NCI-H187 treated with DMSO at 0.1 percent for 48 hours (cell line): ENCODE measurements at places on chromosomes 2 and 18.

DNA sequence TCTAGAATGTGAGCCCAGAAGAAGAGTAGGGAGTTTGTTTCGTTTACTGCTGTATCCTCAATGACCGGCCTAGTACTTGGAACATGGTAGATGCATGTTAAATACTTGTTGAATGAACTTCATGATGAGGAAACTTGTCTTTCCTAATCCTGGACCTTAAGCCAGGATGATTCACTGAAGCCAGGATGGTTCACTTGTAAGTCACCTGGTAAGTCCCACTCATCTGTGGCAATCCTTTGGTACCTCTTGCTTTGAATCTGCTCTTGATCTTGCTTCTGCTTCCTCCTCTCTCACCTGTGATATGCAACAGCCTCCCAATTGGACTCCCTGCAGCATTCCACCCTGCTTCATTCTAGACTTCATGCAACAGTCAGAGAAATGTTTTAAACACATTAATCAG, 43.6 kb downstream of the QPCT start:
- DNase-seq: no peak

GRCh38 chr2:44531289-44531688, 169.5 kb downstream of the CAMKMT start:
- no peak for DNase-seq

- peak; percentile 30 for DNase-seq
These were observed 372.8 kb upstream of the UBE2E3 start for GRCh38 chr2:180607514-180608049.

DNA sequence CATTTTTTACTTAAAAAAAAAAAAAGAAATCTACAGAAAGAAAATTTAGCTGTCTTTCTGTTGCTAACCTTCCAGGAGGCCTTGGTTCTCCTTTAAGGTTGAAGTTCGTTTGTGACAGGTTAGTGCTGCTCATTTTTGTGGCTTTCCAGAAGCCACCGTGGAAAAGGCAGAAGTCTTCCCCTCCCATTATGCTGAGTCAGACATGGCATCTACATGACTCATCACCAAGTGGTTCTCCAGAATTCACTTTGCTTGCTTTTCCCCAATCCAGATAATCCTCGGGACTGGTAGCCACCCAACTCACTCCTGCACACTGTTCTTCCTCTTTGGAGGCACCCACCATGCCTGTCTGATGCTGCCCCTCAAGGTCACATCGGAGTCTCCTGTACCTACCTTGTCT, 228.7 kb downstream of the PIK3C3 start:
- DNase-seq: no peak

DNA sequence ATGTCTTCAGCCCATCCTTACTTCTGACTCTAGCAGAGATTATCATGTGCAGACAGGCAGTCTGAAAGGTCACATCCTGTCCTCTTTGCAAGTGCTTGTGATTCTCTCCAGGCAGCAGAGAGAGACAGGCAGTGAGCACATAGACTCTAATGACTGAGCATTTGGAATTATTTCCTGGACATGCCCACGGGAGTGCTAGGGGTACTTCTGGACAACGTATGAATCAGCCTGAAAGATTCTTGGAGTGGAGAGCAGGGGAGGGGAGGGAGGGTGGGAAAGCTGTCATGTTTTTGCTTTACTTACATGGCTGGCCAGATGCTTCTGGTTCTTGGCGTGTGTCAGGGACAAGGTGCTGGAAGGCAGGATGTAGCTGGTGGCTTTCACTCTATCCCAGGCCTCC, 150.6 kb downstream of the RIF1 start:
- no peak for DNase-seq

DNA sequence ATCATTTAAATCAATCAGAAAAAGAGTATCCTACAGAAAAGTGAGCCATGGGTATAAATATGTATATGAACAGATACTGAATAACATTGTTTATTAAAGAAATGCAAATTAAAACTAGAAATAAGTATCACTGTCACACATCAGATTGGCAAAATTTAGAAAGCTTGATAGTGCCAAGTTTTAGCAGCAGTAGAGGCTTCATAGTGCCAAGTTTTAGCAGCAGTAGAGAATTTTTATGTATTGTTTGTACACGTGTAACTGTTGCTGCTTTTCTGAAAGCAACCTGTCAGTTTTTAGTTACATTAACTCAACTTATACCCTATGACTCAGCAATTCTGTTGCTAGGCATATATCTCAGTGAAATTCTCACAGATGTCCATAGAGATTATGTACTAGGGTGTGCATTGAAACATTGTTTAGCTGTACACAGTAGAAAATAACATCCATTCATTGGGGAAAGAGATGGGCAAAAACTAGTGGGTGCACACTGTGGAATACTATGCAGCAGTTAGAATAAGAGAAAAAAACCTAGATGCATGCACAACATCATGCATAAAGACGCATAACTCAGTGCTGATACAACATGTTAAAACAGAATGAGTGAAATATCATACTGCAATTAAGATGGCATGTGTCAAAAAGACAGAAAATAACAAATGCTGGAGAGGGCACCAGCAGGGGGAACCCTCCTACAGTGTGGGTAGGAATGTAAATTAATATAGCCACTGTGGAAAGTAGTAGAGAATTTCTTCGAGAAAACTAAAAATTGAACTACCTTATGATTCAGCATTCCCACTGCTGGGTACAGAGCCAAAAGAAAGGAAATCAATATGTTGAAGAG, 294.5 kb upstream of the NT5C1B start:
- DNase-seq: no peak

GRCh38 chr2:1620081-1620480, 124.2 kb downstream of the PXDN start:
- DNase-seq: no peak

DNA sequence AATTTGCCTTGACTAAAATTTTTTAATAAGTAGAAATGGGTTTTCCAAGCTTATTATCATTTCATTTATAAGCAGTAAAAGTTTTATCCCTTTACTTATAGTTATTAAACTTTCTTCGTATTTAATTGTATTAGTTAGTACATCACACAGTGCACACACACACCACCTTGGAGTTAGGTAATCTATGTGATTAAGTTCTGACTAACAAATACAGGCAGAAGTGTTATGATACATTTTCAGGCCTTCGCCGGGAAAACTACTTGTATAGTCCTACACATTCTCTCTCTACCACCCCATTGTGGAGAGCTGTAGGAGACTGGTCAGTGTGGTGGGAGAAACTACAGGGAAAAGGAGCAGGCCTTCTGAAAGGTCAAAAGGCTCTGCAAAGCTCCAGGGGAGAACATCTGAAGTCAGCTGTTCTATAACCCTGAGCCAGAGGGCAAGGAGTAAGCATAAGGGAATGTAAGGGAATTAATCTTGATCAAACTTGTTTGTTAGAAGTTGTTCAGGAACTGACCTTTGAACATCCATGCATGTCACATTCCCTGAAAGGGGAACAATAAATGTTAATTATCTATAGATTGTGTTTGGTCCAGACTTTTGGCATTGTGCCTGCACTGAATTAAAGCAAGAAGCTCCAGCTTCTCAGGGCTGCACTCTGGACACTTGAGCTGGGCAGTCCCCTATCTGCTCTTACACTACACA, 231.7 kb downstream of the FSIP2 start:
- no peak for DNase-seq

DNA sequence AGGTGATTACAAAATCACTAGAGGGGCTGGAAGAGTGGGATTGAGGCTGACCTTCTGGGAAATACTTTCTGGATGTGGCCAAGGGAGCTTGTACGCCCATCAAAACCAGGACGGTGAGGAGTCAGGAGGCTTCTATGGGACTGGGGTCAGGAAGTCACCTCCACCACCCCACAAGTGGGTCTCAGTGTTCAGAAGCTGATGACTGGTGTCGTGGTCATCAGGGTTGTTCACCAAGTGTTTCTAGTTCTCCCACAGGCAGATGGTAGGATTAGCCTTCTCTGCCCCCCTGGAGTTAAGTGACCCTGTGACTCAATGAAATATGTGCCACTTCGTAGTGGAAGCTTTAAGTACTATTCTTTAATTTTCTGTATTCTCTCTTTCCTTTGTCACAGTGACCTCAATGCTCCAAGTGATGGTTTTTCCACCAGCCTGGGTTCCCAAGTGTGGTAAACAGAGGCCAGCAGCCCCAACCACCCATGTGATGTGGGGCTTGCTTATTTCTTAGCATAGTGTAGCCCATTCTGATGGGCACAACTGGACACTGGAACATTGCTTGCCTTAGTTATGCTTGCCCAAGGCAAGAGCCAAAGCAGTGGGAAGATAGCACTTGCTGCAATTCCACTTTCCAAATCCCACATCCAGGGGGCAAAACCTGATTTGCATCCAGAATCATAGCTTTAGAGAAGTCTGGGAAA, 258.8 kb downstream of the CYP26B1 start:
- DNase-seq: no peak

GRCh38 chr2:144475569-144476275, 44.2 kb downstream of the ZEB2 start:
- no peak for DNase-seq

DNA sequence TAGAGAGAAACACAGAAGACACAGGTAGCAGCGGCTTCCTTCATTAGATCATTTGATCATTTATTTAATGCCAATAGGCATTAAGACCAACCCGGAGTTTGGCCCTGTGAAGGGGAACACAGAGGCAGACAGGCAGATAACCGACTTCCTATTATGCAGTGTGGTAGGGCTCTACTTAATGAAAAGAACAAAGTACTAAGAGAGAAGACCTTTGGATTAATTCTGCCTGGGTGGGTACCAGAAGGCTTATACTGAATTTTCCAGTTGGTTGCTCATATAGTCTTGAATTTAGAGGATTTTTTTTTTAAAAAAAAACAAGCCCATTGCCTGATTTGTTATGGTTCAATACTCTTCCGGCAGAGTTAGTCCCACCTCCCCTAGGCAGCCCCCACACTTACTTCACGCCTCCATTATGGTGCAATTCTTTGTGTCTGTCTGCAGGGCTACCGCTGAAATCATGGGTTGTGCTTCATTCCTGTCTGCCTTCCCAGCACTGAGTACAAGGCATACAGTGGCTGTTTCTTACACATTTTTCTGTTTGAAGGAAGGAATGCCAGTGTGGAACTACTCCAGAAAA, 244.3 kb upstream of the APCDD1 start:
- no peak for DNase-seq

DNA sequence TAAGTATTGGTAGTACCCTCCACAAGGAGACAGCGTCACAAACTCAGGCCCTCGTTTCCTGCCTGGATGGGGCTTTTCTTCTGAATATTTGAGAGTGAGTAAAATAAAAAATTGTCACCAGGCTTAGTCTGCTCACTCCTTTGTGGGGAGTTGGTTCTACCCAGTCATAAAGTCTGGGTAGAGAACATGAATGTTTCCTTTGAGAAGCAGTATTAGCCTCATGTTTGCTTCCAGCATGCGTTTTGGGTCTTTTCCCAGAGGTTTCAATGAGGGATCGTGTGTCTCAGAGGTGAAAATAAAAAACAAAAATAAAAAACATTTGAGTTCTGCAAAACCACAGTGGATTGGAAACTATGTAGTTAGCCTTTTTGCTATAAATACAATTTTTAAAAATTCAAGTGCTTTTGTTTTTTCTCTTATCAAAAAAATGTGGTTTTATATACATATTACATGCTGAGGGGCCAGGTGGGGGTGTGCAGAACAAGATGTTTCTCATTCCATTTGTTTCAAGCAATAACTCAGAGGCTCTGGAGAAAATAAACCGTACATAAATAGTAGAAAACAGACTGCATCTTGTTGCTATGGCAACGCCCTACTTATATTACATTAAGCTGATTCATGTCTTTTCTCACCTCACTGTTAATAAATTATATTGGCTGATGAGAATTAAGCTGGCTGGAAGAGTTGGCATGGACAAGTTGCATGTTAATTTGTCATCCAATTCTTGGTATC, 225.4 kb upstream of the FBXO11 start:
- DNase-seq: no peak

DNA sequence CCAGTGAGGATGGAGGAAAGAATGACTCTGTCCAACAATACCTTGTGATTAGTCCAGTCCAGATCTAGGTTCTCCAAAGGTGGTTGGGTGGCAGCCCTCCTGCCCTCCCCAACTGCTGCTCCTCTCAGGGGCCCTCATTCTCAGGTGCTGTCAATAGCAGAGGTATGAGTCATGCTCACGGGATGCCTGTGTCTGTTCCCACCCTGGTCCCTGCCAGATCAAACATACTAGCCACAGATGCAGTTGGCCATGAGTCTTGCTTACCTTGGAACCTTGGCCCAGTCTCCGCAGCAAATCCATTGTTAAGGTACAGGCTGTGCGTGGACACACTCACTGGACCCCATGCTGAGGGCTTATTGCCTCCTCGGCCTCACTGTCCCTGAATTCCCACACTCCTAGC, 24.9 kb upstream of the RPIA start:
- no peak for DNase-seq

DNA sequence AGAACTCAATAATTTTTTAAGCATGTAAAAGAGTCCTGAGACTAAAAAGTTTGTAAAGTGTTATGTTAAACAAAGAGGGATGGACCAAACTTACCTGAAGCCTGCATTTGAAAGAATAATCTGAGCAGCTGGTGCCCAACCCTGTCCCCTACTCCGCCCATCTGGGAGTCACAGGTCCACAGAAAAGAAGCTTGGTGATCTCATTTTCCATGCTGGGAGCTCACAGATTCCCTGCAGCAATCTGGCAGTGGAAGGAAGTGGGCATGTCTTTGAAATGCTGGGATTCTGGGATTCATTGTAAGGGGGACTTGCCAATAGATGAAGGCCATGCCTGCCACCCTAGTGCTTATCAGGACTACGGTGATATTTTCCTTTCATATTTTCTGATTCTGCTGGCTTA, 17.9 kb downstream of the CDH2 start:
- no peak for DNase-seq
